ENCODE measurements at places on chromosomes 3 and 15.

GRCh38 chr3:31369637-31370379 is 162.9 kb upstream of the STT3B start:
- DNase-seq: no peak

GRCh38 chr15:74710319-74711094 is 14.7 kb upstream of the EDC3 start:
- DNase-seq: no peak

- peak; percentile 62 for DNase-seq
Measured at GRCh38 chr3:27681249-27681748, 40.8 kb downstream of the EOMES start.

- DNase-seq: no peak
Measured at GRCh38 chr15:62612771-62613170, 429.8 kb upstream of the TPM1 start.

DNA sequence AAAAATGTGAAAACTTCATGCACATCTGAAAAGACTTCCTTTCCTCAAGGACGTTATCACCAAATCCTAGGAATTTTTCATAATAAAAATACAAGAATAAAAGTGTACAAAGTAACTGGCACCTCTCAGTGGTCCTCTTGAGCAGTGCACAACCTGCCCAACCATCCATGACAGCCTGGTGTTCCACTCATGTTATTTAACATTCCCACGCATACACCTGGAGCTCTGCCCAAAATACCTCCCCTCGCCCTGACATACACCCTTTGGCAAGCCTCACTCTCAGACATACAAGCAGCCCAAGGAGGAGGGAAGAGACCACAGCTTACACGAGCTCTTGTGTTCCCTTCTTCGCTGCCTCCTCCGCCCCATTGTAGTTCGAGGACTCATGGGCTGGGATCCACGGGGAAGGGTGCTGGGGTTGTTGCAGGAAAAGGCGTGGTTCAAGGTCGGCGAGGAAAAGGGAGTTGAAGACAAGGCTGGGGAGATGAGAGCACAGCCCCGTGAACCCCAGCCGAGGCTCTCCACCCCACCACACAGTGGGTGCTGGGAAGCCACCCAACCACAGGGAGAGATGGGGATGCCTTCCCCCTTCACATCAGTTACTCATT is 23.3 kb downstream of the GRIP2 start:
- DNase-seq: no peak

DNA sequence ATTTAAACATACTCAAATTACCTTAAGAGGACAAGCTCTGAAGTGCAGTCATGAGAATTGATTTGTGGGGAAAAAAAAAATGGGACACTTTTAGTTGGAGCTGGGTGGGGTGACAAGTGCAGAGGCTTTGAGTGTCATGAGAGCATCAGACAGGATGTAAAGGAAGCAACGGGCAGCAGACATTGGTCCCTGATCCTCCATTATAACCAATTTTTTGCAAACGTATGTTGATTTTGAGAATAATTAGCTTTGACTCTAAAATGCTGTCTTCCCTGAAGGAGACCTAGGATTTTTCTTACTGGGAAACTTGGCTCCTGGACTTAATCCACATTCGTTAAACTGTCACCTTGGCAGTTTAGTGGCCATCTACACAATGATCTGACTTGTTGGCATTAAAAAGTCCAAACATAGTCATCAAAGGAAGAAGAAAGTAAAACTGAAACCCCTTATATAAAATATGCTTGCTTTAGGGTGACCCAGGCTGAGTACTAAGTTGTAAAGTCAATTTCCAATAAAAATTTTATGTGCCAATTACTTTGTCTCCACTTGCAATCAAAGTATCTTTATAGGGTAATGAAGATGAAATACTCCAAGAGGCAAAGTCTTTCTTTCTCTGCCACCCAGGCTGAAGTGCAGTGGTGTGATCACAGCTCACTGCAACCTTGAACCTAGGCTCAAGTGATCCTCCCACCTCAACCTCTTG is 45.6 kb downstream of the BCL2L10 start:
- DNase-seq: no peak

GRCh38 chr3:177947901-177948300 is 588.3 kb upstream of the KCNMB2 start:
- no peak for DNase-seq

GRCh38 chr3:168213920-168214319 is 118.2 kb upstream of the GOLIM4 start:
- DNase-seq: peak; percentile 19

- no peak for DNase-seq
Measured at GRCh38 chr3:159947220-159947619, 41.4 kb upstream of the IL12A start.

GRCh38 chr3:53238051-53238850 is 17.6 kb downstream of the TKT start:
- DNase-seq: no peak

GRCh38 chr15:34799149-34800101 is 4.1 kb upstream of the ACTC1 start:
- DNase-seq: no peak

GRCh38 chr3:11554236-11554610 is 89.5 kb downstream of the VGLL4 start:
- no peak for DNase-seq

DNA sequence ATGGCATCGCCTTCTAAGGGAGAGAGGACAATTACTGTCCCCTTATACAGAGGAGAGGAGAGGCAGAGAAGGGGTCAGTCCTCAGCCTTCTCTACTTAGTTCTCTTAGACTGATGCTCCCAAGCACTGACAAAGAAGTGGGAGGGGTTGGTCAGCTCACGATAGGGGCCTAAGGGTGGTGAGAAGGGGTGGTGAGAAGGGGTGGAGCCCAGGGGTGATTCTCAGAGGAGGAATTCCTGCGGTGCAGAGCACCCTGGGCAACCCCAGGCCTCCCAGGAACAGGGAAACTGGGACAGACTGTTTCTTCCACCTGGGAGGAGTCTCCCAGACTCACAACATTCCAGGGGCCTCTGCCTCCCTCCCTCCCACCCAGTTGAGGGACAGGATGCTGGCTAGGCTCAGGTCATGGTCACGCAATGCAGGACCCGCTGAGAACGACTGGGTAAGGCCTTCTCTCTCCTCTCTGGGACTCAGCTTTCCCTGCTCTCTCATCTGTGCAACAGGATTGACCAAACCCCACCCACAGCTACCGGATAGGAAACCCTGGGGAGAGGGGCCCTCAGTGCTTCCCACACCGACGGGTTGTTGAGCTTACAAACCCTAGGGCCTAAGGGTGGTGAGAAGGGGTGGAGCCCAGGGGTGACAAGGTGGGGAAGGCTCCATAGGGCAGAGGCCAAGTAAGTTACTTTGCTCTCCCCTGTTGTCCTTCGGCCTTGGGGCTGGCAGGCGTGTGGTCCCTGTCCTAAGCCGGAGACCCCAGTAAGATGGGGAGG is 1.5 kb downstream of the TPRA1 start:
- peak; percentile 39 for DNase-seq

DNA sequence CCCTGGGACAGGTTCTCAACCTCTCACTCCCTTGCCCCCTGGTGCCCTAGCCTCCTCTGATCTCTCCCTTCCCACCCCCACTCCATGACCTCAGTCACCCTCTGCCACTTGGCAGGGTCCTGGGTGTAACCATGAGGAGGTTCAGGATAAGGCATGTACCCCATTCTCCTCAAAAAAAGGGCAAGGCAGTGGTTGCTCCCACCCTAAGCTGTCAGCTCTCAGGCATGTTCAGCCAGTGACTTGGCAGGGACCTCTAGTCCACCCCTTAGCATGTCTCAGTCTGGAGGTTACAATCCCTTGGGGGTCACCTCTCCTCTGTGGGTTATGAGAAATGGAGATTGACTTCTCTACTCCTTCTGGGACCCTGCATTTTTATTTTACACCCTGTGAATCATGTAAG is 11.0 kb upstream of the BOC start:
- no peak for DNase-seq

DNA sequence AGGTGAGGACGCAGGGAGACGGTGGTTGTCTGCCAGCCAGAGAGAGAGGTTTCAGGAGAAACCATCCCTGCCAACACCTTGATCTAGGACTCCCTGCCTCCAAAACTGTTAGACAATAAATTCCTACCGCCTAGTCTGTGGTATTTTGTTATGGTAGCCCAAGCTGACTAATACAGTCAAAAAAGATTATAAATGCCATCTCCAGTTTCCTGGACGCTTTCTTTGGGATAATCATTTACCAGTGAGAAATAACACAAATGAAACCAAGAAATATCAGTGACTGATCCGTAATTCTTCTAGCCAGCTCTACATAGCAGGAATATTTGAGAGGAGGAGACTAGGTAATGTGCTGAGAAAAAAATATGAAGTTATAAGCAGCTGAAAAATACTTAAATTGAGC is 707.8 kb upstream of the LMCD1 start:
- DNase-seq: no peak

DNA sequence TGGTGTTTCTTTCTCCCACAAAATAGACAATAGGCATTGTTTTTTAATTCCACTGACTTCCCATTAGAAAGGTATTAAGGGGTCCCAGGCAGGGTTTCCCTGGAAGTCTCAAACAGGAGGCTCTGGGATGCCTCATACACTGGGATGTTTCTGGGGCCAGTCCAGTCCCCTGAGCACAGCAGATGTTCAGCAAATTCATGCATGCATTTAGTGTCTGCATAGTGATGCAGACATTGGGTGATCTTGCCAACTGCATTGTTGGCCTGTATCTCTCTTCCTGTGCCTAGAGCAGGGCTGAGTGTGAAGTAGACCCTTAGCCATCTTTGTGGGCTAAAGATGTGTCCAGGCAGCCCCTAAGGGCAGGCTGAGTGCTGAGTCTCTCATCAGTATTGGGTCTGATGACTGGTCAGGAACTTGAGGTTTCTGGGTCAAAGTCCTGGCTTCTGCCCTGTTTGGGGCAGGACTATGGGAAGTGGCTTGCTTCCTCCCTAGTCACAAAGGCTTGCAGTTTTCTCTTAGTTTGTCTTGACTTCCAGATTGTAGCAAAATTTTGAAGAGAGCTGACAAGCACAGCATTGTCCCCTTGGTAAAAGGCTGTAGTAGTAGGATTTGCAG is 56.5 kb downstream of the BSN start:
- no peak for DNase-seq

DNA sequence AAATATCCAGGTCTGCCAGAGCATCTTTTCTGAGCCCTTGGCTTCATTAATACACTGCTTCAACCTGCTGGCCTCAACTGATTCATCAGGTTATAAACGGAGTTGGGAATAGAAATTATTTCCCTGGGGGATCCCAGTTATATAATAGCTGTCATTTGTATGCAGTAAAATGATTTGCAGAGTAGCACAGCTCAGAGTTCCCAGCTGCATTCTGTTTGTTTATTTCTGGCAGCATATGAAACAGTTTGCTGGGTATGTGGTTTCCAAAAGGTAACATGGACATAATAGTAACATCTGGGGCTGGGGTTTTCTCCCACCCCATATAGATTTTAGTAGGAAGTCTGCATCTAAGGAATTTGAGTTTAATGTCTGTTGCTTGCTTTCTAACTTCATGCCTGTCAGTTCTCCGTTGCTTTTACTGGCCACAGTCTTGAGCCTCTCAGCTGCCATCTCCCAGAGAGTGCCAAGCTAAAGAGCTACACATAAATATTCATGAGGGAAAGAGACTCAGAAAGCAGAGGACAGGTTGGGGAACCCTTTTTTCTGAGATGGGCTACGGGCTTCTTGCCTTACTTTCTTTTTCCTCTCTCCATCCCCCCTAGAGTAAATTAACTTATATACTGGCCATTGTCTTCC is 124.6 kb downstream of the TMEM108 start:
- no peak for DNase-seq

DNA sequence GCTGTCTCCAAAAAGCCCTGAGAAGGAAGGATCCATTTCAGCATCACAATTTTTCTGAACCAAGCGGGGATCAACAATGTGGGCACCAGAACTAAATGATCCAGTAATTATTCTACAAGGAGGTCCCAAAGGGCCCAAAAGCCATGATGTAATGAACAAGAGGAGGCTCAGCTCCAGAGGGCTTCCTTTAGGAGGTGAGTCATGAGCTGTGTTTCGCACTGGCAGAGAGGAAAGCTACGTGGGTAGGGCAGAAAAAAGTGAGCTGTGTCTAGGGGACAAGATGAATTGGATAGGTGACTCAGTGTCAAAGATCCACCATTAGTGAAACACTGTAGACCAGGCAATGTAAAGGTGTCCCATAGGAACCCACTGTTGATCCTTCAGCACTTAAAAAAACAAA is 113.4 kb downstream of the RORA start:
- no peak for DNase-seq

DNA sequence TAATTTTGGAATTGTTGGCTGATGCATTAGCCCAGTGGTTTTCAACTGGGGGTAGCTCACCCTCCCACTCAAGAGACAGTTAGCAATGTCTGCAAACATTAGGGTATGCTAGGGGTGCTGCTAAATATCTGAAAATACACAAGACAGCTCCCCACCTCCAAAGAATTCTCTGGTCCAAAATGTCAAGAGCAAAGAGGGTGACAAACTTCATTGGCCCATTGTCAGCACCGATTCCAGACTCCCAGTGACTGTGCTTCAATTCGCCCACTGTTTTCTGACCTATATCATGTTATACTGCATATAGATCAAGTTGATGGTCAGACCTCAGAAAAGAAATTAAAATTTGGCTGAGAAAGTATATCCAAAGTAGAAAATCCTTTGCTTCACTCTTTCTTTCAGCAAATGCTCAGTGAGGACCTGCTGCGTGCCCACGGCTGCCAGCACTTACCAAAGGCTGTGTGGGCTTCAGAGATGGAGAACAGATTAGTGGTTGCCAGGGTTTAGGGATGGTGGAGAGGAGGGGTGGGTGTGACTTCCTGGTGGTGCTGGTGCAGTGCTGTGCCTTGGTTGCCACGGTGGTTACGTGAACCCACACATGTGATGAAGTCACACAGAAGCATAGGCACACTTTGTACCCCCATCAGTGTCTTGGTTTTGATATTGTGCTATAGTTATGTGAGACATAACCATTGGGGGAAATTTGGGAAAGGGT is 204.0 kb downstream of the PLCL2 start:
- peak; percentile 24 for DNase-seq

- no peak for DNase-seq
Measured at GRCh38 chr3:160618878-160619277, 53.5 kb upstream of the KPNA4 start.

DNA sequence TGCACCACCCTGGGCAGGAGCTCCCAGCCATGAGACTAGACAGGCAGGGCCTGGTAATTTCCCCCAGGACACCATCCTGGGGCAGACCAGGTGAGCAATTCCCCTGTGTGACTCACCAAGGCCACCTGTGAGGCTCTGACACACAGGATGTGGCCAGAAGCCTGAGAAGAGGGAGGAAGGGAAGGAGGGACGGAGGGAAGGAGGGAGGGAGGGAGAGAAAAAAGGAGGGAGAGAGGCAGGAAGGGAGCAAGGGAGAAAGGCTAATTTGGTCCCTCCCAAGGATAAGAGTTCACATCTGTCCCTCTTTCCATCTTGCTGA is 25.9 kb downstream of the WNT7A start:
- DNase-seq: no peak

DNA sequence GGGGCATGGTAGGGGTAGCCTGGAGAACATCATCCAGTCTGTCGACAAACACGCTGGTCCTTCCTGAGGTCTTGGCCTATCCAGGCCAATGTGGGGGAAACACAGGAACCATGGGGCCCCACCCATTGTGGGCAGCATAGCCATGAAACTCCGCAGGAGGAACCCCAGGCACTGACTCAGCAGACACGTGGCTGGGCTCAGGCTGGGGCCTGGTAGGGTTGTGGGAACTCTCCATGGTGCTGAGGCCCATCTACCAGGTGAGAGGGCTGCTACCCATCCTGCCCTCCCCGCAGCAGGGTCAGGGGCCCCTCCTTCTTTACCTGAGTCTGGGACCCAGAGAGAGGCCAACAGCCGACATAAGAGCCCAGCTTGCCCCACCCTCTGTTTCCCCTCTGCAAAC is 22.6 kb upstream of the CACNA2D2 start:
- peak; percentile 70 for DNase-seq
